ENCODE measurements at places on chromosomes 3 and 15. TPM values are rescaled to one million over a fixed set of nuclear protein-coding genes. Genes with fewer than 3 reads are reported as not detected.
A peak's percentile ranks its signal among the peaks of the same experiment; 100 is the strongest.

DNA sequence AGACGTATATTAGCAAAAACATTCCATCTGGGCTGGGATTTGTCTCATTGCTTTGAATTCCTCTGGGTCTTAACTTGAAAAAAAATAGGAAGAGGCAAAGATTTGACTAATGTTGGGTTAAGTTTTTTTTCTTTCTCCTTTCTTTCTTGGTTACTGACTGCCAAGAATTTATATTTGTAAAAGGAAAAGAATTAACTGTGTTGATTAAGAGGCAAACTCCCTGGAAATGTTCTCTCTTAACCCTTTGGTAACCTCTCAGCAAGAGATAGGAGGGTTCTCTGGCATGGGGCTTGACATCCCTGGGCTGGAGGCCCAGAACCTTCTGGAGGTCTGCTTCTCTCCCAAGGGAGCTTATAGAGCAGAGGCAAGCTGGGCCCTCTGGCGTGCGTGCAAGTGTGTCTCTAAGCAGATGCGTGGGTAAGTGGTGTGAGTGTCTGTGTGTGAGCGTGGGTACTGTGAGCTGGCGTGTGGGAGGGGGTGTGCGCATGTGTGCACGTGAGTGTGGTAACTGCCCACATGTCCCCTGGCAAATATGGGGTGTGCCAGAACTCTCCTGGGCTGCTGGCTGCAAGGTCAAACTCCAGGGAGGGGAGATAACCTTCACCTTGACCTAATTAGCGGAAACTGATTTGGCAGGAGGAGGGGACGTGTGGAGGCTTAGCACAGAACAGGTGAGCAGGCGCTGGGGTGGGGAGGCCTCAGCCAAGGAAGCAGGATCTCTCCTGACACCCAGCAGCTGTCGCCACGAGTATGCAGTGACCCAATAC, 49.4 kb upstream of the MAGEF1 start:
- peak; percentile 46 for DNase-seq

DNA sequence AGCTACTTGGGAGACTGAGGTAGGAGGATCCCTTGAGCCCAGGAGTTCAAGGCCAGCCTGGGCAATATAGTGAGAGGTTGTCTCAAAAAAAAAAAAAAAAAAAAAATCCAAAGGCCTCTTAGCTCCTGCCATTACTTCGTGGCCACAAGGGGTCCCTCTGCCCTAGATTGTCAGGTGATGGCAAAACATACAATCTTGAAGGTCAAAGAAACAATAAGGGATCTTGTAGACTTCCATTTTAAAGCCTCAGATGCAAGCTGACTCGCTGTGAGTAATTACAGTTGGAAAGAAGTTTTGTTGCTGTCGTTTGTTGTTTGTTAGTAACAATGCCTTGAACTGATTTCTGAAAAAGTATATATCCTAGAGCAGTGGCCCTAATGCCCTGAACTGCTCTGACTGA, 55.9 kb upstream of the PLCL2 start:
- DNase-seq: no peak

DNA sequence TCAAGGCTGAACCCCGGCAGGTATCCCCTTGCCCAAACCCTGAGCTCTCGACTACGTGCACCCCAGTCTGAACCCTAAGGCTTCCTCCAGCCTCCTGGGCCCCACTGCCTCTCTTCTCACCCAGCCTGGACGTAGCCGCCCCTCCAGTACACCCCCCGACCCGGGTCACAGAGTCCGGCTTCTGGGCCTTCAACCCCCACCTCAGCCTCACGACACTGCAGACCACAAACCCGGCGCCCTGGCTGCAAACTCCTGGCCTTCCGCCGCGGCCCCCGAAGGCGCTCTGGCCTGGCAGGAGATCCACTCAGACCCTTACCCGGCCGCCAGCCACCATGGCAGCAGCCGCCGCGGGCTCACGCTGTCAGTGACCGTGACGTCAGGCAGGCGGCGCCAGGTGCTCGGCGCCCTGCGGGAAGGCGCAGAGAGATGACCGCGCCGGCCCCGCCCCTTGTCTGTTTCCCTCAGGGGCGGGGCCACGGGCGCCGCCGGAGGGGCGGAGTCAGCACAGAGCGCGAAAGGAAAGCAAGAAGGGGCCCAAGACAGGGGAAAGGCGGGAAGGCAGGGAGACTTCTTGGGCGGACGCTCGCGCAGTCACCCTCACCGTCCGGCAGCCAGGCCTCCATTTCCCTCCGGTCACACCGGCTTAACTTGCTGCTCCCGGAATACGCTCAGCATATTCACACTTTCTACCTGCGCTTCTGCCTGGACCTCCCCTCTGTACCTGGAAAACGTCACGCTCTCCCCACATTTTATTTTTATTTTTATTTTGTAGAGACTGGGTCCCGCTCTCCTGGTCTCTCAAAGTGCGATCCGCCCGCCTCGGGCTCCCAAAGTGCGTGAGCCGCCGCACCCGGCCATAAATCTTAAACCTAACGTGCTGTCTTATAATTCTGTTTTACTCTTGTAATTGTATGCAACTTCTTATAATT, at the start of gene RMDN3:
Gene RMDN3, minus strand, starts transcription at position 372 of the 929 bp plus-strand sequence. CDS start 471 bp downstream, outside the sequence.
- peak; percentile 67 for DNase-seq

GRCh38 chr3:44995142-44995770, 19.2 kb downstream of the EXOSC7 start:
- DNase-seq: no peak

GRCh38 chr3:69445024-69445423, 59.1 kb upstream of the FRMD4B start:
- no peak for DNase-seq

GRCh38 chr3:66797889-66798560, 200.1 kb upstream of the KBTBD8 start:
- DNase-seq: peak; percentile 58

- no peak for DNase-seq
Measured at GRCh38 chr15:66692391-66692790, 9.6 kb upstream of the SMAD6 start.

- DNase-seq: no peak
Measured at GRCh38 chr15:90859234-90860131, 8.9 kb upstream of the FURIN start.

DNA sequence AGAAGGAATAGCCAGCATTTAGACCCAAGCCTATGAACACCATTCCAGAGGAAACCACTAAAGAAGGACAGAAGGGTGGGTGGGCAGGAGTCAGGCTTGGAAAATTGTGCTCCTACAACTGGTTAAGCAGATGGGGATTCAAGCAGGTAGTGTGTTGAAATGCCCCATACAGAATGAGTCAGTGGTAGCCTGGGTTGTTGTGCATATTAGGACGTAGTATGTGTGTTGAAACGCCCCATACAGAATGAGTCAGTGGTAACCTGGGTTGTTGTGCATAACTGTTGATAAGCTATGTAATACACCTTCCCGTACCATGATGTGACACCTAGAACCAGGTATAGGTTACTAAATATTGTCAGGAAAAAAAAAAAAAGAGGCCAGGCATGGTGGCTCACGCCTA, 34.0 kb downstream of the MINDY4B start:
- no peak for DNase-seq

DNA sequence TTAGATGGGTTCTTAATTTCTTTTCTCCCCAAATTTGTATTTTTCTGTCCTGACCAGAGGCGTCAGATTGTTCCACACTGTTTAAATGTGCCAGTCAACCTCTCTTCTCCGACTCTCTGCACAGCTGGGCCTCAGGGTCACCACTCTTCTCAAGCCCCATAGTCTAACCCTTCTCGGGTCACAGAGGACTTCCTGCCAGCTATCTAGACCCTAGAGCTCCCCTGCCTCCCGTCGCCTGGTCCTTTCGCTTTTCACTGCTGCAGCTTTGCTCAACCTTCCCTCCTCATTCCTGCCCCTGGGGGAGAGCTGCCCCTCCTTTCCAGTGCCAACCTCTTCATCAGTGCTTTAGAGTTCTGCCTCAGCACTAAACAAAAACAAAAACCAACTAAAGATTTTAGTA, 151.7 kb downstream of the ATG7 start:
- no peak for DNase-seq

- DNase-seq: no peak
Measured at GRCh38 chr3:32460031-32460749, 42.5 kb downstream of the CMTM6 start.

DNA sequence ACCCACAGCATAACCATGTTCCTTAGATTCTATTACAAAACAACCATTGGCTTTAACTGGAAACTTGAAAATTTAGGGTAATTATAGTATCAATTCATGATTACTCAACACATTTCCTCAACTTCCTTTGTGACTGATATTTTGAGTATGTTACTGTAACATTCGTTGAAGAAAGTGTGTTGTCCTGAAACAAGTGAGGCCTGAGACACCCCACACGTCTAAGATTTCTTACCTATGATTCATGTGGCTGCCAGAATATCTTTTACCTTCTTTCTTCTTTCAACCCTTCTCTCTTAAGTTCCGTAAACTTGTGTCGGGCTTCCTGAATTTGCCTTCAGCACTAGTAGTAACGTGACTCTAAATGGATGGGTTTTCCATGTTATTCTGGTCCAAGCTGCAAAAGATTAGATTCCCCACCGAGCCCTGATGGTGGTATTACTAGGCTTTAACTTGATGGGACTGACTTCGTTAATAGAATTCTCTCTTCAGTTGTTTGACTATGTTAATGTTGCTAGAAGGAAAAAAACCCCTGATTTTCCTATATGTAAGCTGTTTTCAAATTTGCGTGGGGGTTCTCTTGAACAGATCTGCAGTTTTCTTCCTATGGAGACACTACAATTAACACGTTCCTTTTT, 296.0 kb upstream of the ICE2 start:
- no peak for DNase-seq

DNA sequence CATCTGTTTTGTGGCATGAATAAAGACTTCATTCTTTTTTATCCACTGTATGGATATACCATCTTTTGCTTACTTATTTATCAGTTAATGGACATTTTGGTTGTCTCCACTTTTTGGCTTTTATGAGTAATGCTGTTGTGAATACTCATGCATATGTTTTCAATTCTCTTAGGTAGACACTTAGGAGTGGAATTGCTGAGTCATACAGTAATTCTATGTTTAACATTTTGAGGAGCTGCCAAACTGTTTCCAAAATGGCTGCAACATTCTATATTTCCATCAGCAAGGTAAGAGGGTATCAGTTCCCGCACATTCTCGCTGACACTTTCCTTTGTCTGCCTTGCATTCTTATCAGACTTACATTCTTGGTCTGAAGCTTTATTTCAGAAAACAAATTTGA, 191.1 kb downstream of the WNT5A start:
- no peak for DNase-seq

DNA sequence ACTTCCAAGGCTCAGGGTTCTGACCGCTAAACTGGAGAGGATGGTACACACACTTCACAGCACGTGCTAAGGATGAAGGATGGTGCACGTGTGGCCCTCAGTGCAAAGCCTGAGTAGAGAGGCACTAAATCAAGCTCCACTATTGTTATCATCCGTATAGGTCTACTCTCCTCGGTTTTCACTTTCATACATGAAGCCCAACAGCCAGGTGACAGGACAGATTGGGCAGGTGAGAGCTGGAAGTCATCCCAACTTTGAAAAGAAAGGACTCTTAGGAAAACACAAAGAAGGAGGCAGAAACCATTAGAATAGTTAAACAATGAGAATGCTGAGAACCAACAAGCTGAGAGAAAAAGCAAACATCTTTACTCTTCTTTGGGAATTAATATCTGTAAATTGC, 21.1 kb downstream of the MAGI1 start:
- DNase-seq: no peak

GRCh38 chr3:41960826-41961750, 815 bp downstream of the ULK4 start:
- peak; percentile 8 for DNase-seq

GRCh38 chr3:32778389-32778788, 39.4 kb upstream of the TRIM71 start:
- no peak for DNase-seq

DNA sequence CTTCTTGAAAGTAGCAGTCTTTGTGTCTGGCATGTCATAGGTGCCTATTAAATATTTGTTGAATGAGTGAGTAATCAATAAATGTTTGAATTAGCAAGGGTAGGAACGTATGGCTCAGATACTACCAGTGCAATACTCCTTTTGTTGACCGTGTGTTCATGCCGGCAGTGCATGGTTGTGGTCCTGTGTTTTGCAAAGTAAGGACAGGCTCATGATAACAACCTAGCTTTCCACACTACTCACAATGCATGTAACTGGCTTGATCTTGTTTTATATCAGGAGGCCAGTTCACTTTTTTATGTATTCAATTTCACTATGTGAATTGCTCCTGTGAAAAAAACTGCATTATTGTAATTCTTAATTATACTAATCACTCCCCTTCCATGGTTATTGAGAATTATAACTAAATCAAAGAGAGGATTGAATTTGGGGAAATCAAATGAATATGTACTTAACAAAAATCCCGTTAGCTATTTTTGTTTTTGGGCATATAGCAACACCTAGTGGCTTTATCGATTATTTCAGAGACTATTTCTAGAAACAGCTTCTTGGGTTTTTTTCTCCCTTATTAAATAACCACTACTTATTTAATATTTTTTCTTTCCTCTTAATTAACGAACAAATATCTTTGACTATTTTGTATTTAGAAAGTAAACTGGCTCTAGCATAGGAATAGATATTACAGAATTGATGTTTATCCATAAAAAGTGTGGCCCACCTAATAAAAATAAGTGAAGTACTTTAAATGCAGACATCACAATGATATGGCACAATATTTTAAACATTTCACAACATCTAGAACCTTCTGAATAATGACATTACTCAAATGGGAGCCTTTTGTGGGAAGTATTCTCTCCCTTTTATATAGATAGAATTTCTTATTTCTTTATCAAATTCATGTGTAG, 218.5 kb downstream of the BBX start:
- DNase-seq: no peak

DNA sequence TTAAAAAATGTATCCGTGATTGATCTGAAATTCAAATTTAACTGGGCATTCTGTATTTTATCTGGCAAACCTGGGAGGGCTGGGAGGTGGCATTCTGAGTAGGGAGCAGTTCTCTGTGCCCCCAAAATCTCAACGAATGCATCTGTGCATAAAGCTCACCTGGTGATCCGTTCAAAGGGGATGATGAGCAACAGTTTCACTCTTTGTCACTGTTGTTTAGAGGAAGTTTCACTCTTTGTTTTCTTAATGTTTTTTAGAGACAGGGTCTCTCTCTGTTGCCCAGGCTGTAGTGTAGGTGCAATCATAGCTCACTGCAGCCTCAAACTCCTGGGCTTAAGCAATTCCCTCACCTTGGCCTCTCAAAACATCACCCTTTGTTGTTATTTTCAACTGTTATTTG, 186.7 kb downstream of the SSR3 start:
- DNase-seq: no peak

- no peak for DNase-seq
Measured at GRCh38 chr3:60298141-60298540, 953.1 kb downstream of the FHIT start.

GRCh38 chr3:46891132-46891531, 13.6 kb downstream of the PTH1R start:
- DNase-seq: no peak

The PRR23B gene
- not detected for polyA plus RNA-seq

The P2RY12 gene
- not detected for polyA plus RNA-seq

The TNNC1 gene
- 1.9 TPM for polyA plus RNA-seq

The ITIH1 gene
- polyA plus RNA-seq: not detected

The A4GNT gene
- polyA plus RNA-seq: not detected

The ERC2 gene
- polyA plus RNA-seq: 0.06 TPM

The GOLGA6L10 gene
- 0.99 TPM for polyA plus RNA-seq

The SLC25A36 gene
- polyA plus RNA-seq: 68.8 TPM

The GPR160 gene
- polyA plus RNA-seq: 0.07 TPM

The GOLGA6D gene
- polyA plus RNA-seq: not detected

Data from AG04450 (cell line).